NCI-H2081 treated with DMSO at 0.1 percent for 48 hours (cell line): ENCODE measurements at places on chromosomes 1 and 21.

DNA sequence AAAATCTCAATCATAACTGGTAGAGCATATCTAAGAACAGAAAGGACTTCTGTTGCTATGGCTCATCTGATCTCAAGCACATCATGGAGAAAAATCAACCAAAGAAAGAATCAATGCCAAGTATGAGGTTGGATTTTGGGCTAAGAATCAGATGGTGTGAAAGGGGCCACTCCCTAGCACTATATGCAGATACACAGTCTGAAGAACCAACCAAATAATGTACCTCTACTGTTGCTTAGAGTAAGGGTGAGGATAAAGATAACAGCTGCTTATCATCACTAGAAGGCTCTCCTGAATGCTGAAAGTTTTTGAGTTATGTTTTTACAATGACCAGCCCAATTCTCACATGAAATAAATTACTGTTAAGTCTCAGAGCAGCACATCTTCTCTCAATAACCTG, 35.6 kb downstream of the ST7L start:
- DNase-seq: no peak

DNA sequence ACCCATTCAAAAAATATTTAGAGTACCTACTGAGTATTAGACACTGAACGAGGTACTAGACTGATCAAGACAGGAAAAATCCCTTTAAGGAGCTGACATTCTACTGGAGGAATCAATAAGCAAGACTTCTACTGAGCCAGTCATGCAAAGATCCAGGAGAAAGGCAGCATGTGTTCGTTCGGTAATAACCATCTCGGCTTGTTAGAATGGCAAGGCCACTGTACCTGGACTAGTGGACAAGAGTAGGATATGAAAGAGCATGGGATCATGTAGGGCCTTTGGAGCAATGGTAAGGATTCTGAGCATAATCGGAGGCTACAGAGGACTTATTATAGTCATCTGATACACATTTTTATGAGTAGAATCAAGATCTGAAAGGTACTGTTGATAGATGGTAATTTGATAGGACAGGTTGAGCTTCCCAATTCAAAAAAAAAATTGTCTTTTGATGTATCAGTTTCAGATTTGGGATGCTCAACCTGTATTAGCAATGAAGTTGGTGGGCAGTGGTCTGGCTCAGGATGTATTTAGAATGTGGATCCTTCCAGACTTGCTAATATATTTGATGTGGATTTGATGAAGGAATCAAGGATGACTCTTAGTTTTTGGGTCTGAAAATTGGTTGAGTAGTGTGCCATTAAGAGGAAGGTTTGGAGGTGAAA, 2.3 kb downstream of the COX20 start:
- no peak for DNase-seq

GRCh38 chr1:172717722-172718465, 59.0 kb downstream of the FASLG start:
- DNase-seq: no peak

DNA sequence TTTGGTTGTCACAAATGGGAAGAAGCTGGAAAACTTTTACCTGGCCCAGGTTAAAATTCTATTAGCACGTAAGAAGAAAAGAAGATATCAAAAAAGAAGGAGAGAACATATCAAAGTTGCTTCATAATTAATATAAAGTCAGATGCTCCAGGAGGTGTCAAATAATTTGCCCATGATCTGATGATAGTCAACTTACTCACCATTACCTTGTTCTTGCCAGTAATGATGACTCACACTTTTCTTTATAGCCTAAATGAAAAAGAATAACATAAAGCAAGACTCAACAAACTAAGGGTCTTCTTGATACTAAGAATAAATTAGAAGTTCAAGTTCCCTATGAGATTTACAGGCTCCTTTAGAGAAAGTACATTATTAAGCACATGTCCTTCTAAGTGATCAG, 580.4 kb downstream of the TTLL7 start:
- DNase-seq: no peak

DNA sequence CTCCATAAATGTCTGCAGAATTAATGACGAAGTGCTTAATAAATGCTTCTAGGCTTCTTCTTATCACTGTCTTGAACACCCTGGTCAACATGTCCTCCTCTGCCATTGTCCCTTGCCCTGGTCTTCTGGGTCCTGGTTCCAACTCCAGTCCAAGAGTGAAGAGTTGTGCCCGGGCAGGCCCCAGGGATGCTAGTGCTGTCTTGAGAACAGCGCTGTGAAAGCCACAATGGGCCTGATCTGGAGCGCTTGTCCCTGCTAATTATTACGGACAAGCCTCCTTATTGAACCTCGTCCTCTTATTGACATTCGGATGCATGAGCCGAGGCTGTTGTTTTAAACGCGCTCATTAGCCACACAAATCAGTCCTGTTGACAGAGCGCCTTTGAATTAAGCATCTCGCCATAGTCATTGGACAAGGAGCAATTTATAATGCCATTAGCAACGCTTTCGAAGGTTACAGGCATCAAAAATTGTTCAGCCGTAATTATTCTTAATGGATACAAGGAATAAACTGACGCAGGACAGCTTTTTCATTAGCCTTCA, 211.6 kb upstream of the POU3F1 start:
- no peak for DNase-seq

DNA sequence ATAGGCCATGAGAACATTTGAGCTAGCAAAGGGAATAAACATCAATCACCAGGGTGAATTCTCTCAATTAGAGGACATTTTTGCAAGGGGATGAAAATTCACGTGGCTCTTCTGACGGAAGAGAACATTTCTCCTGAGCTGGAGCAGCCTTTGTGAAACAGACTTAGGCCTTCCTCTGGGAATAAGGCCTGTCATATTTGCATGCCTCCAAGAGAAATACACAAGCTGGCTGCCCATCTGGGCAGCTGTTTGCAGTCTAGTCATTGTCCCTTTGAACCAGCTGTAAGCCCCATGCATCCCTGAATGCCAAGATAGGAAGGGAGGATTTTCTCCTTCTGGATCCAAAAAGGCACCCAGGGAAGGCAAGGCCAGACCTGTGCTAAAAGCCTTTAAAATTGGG, 5.5 kb downstream of the LEMD1 start:
- no peak for DNase-seq

GRCh38 chr1:169877800-169878491, 15.8 kb downstream of the SCYL3 start:
- DNase-seq: no peak

GRCh38 chr1:8189931-8190483, 127.9 kb upstream of the SLC45A1 start:
- no peak for DNase-seq

DNA sequence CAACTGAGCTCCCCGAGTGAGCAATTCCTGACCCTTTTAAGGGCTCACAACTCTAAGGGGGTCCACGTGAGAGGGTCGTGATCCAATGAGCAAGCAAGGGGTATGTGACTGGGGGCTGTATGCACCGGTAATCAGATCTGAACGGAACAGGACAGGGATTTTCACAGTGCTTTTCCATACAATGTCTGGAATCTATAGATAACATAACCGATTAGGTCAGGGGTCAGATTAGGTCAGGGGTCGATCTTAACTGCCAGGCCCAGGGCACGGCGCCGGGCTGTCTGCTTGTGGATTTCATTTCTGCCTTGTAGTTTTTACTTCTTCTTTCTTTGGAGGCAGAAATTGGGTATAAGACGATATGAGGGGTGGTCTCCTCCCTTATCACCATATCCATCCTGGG, 30.7 kb upstream of the OPRD1 start:
- no peak for DNase-seq

- DNase-seq: no peak
Observed at GRCh38 chr1:201471772-201472171, 2.8 kb upstream of the PHLDA3 start.

DNA sequence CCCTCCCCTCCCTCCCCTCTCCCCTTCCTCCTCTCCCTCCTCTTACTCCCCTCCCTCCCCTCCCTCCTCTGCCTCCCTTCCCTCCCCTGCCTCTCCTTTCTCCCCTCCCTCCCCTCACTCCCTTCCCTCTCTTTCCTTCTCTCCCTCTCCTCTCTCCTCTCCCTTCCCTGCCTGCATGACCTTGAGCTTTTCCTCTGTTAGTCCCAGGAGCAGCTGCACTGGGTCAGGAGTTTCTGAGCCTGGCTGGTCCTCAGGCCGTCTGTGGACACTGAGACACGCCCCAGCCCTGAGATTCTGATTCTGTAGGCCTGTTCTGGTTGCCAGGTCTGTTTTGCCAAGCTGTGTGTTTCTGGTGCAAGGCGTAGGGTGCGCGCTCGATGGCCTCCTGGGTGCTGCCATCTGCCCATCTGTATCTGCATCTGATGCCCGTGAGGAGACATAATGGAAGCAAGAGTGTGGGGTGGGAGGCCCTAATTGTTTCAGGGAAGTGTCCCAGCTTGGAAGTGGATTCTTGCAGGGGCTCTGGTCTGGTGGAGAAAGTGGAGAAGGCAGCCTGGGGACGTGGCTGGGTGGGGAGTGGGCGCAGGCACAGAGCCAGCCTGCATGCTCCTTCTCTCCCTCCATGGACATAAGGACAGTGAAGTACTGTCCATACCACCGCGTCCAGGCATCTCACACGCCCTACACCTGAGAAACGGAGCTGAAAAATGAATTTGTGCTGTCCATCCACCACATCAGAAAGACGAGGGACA, 97.2 kb downstream of the WDR4 start:
- no peak for DNase-seq

- DNase-seq: no peak
Observed at GRCh38 chr21:27300770-27301169, 333.9 kb upstream of the ADAMTS5 start.

GRCh38 chr1:157133426-157133825, 4.8 kb downstream of the ETV3 start:
- DNase-seq: no peak

DNA sequence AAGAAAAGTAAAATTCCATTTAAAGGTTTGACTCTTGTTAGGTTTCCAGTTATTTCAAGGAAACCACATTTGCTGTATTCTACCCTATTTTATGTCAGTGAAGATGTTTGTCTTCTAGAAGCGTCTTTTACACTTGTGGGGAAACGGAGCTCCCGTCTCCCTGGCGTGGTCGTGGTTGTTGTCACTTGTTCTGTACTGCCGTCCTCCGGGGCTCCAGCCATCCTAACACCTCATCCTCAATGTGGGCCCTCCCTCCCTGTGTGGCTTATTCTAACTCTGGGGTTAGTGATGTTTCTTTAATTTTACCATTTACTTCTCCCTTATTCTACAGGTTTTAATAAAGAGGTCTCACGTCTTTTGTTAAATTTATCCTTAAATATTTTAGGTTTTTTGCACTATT, 52.7 kb upstream of the DIP2A start:
- no peak for DNase-seq

- no peak for DNase-seq
Observed at GRCh38 chr1:32886828-32887414, 630 bp downstream of the HPCA start.

GRCh38 chr1:44076066-44076465, 42.6 kb upstream of the KLF17 start:
- no peak for DNase-seq

- DNase-seq: no peak
Observed at GRCh38 chr1:99877568-99877967, 27.4 kb downstream of the AGL start.

DNA sequence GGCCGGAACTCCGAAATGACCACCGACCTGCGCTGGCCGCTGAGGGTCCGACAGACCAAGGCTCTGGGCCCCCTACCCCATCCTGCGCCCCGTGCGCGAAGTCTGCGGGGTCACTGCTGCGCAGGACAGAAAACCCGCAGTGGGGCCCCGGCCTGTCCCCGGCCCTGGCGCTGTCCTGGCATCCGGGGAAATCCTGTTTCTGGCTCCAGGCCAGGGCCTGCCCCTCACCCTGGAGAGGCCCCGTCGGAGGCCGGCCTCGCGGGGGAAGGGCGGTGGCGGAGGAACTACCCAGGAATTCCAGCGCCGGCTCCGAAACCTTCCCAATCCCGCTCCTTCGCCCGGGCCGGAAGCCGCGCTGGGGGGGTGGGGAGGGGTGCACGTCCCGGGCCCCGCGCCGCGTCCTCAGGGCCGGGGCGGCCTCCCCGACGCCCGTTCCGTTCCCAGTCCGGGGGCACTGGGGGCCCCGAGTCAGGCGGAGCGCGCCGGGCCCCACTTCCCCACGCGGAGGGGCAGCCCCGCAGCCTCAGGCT, 77.0 kb downstream of the MORN1 start:
- DNase-seq: no peak

- no peak for DNase-seq
Observed at GRCh38 chr1:225835856-225836255, 25.9 kb downstream of the EPHX1 start.

GRCh38 chr1:81414488-81415015, 386.2 kb upstream of the ADGRL2 start:
- no peak for DNase-seq

DNA sequence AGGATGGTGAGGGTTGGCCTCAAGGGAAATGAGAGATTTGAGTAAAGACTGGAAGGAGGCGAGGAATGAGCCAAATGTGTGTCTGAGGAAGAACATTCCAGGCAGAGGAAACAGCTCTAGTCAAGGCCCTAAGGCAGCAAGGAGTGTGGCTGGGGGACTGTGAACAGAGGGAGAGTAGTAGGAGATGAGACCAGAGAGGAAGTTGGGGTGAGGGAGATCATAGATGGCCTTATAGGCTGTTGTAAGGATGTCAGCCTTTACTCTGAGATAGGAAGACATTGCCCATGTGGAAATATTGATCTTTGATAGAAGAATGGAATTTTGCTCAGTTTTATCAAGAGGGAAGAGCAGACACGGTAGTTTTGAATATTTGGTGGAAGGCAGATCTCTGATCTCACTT, 55.2 kb upstream of the ARTN start:
- no peak for DNase-seq

DNA sequence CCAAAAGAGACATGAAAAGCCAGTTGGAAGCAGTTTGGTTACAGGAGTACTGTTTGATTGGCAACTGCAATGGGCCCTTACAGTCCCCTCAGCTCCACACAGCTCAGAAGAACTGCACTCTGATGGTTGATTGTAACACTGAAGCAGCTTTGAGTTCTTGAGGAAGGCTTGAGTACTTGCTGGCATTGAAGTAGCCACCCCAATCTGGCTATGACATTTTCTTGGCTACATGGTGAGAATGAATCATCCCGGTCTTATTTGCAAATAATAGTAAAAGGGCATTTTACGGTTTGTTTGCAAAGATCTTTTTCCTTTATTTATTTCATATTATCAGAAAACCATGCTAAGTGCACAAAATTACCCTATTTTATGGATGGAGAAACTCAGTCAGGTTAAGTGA, 159.7 kb upstream of the BEND5 start:
- DNase-seq: no peak

DNA sequence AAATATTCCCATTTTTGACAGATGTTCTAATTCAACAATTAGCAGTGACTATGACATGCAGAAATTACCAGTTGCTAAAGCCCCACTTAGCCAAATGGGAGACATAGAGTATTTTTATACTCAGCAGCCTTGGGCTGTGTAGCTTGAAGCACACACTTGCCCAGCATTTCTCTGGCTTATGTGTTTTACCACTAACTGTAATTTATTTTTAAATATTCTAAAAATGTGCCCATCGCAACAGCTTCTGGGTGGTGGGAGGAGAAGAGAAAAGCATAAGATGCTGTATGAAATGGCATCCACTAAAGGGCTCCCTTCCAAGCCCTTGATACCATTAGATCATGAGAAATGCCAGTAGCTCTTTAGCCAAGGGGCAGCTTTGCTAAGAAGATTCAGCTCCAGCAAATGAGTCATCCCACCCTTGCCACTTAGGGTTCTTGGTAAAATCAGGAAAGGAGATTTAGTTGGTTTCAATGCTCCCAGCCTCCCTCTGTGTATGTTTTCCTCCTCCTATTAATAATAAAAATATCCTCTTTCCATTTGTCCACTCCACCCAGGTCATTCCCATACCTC, 462.7 kb upstream of the DEPDC1 start:
- no peak for DNase-seq

- no peak for DNase-seq
Observed at GRCh38 chr1:164754088-164754600, 195.2 kb downstream of the PBX1 start.

GRCh38 chr1:247825362-247825761, 1.4 kb upstream of the OR14A16 start:
- DNase-seq: no peak
